ENCODE measurements at places on chromosomes 13 and 19.
A peak's percentile ranks its signal among the peaks of the same experiment; 100 is the strongest.

DNA sequence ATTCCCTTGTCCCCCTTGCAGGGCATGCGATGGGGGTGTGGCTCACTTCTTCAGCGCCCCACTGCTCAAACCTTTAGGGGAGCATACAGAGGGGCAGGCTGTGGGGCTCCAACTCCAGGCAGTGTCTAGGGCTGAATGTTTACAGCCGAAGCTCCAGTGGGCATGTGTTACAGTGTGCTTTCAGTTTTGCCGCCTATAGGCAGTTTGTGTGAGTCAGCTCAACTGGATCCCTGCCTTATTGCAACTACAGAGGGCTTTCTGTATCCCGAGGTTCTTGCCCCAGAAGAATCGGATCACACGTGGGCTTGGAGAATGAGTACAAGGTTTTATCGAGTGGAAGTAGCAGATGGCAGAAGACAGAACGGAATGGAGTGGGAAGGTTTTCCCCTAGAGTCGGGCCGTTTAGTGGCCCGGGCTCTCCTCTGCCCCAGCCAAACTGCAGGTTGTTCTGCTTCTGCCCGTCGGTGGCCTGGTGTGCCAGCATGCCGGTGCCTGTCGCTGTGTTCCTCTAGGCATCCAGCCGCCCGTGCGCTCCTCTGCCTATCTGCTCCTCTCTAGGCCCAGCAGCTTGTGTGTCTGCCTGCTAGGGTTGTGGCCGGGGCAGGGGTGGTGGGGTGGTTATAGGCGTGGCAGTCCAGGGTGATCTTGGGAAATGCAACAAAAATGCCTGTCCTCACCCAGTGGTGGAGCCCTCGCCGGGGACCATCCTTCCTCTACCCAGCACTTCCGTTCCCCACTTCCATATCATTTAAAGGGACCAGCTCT lies 435.9 kb upstream of the SGCG start:
- no peak for DNase-seq

- no peak for DNase-seq
Observed at GRCh38 chr19:32173836-32174235, 171.6 kb upstream of the ZNF507 start.

- no peak for DNase-seq
Observed at GRCh38 chr13:58908019-58908679, 1255.6 kb downstream of the DIAPH3 start.

- DNase-seq = no peak
Observed at GRCh38 chr19:2774953-2775555, 8.0 kb downstream of the SGTA start.

DNA sequence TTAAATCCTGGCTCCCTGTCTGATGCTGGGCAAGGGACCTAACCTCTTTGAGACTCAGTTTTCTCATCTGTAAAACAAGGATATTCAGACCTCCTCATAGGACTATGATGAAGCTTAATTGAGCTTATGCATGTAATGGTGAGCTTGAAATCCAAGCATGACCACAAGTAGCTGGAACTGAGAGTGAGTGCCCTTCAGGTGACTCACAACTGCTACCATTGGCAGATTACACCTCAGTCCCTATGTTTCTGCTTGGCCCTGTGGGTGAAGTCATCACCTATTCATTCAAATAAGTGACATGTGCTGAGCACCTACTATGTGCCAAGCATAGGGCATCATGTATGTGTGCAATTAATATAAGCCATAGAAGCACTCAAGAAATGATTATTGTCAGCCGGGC lies 25.7 kb downstream of the NOVA2 start:
- DNase-seq = no peak

GRCh38 chr19:48573163-48573505 lies 21.2 kb downstream of the SULT2B1 start:
- DNase-seq = no peak

DNA sequence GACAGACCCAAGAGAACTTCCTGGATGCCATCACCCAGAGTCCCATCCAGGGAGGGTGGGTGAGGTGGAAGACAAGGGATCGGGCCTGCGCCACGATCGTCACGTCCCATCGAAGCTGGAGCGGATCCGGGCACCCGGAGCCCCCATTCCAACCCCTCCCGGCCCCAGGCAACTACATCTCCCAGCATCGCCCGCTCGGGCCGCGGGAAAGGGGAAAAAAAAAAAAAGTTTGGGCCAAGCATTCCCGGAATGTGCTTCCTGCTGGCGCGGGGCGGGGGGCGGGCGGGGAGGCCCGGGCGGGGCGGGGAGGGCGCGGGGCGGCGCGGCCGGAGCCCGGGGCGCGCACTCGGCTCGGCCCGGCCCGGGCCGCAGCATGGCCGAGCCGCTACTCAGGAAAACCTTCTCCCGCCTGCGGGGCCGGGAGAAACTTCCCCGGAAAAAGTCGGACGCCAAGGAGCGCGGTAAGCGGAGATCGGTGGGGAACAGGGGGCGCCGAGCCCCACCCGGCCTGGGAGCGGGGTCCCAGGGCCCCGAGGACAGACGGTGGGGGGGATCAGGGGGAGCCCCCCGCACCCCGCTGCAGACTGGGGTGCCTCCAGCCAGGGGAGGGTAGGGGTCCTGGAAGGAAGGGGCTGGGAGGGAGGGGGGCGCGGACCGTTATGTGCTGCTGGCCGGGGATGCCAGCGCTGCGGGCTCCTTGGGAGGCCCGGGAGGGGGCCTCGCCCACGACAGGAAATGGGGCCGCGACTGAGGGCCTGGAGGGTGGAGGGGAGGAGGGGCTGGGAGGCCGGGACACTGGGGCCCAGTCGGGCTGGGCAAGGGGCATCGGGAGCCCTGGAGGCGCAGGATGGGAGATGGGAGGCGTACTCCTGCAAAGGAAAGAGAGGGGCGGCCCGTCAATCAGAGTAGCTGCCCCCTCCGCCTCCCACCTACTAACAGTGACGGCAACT lies at the start of gene SYDE1:
Gene SYDE1 (plus strand): TSS at position 341 of the 950 bp plus-strand sequence. CDS start 33 bp downstream, at position 374.
- DNase-seq = no peak

GRCh38 chr19:8635422-8635821 lies 5.0 kb downstream of the NFILZ start:
- no peak for DNase-seq

- DNase-seq = no peak
Observed at GRCh38 chr13:40505196-40505595, 161.2 kb downstream of the FOXO1 start.

- DNase-seq = peak; percentile 40
Observed at GRCh38 chr19:47111006-47111621, 2.5 kb downstream of the ZC3H4 start.

DNA sequence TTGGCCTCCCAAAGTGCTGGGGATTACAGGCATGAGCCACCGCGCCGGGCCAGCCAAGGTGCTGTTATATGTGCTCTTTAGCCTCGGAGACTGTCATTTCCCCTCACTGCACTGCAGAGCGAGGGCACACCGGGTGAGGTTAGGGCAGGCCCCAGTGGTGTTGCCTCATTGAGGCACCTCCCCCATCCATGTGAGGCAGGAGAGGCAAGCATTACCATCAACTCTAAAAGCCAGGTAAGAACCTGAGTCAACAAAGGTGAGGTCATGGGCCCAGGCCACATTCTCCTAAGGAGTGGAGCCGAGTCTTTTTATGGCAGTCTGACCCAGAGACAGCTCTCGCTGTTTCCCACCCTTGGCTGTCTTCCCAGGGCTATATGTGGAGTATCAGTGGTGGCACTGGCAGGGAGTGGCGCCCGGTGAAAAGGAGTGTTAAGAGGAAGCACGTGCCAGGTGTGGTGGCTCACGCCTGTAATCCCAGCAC lies 10.9 kb downstream of the B3GNT8 start:
- no peak for DNase-seq

DNA sequence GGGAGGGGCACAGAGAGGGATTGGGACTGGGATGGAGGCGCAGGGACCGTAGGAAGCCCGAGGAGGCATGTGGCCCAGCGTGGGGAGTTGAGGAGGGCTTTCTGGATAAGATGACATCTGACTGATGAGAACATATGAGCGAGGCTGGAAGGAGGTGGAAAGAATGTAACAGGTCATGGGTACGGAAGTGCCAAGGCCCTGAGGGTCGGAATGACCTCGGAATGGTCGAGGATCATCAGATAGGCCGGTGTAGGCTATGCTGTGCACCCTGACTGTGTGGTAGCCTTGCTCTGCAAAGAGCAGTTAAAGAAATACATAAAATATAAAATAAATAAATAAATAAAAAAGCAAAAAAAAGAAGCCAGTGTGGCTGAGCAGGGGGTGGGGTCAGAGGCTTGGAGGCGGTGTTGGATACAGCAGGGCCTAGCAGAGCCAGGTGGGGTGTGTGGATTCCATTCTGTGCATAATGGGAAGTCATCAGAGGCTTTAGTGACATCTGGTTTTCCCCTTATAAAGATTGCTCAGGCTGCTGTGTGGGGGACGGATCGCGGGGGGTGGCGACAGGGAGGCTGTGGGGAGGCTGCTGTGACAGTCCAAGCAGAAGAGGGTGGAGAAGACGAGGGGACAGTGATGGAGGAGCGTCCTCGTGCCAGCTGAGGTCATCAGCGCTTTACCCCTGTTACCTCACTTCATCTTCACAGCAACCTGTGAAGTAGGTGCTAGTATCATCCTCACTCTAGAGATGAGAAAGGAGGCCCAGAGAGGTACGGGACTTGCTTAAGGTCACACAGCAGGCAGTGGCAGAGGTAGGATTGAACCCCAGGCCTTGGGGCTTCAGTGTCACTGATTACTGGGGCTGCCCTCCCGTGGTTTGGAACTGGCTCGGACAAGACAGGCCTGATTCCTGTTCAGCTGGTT lies 5.0 kb downstream of the PAK4 start:
- no peak for DNase-seq

DNA sequence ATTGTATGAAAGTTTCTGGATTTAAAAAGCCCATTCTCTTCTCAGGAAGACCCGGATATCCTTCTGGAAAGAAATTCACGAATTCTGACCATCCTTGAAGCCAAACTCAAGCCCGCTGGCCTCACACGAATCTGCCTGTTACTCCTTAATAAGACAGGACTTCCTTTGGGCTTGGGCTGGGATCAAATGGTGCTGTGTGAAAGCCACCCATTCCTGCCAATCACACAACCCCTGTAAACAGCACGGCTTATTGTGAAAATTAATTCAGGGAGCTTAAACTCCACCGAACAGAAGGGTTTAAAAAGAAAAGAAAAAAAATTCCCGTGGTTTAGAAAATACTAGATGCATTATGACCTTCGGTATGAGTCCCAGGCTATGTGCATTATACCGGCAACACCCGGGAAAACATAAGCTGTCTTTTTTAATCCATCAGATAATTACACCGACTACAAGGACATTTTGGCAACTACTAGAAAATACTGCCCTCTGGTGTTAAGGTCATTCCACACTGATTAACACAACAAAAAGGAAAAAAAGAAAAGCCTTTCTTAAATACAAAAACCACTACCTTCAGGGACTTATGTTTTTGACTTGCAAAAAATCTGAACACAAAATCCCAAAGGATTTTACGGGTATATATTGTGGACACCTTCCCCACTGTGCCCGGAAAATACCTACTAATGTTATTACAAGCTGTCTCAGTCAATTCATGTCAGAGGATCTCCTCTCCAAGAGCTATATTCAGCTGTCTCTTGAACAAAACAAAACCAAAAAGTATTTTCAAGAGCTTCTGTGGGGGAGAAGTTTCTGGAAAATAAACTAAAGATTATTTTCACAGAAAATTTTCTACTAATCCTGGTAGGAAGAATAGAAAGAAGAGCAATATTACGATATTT lies 76.0 kb upstream of the LSM14A start:
- no peak for DNase-seq

- DNase-seq = no peak
Observed at GRCh38 chr13:77042566-77043177, 15.7 kb upstream of the FBXL3 start.

- no peak for DNase-seq
Observed at GRCh38 chr13:65063753-65064152, 2166.4 kb downstream of the PCDH9 start.

- no peak for DNase-seq
Observed at GRCh38 chr13:25816239-25816638, 235.6 kb downstream of the SHISA2 start.

- no peak for DNase-seq
Observed at GRCh38 chr19:14718522-14719116, 28.8 kb downstream of the ZNF333 start.

- no peak for DNase-seq
Observed at GRCh38 chr19:13899393-13899792, 6.5 kb downstream of the BRME1 start.

DNA sequence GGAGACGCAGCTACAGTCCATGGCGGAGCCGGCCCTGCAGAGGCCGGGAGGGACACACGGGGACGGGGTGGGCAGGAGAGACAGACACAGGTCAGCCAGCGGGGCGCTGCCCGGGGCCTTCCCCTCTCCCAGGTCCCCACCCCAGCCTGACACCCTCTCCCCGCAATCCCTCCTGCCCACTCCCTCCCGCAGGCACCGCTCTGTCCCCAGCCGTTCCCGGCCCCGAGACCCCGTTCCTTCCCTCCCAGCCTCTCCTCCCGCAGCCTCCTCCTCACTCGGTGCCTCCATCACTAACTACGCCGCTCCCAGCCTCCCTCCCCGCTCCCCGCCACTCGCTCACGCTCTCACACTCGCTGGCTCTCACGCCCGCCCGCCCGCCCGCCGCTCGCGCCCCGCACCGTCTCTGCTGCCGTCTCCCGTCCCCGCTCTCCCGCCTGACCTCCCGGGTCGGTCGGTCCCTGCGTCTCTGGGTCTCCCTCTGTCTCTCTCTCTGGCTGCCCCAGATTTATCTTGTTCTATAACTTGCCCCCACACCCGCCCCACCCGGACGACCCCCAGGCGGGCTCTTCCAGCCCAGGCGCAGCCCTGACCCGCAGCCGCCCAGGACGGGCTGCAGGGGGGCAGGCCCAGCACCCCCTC lies 15.2 kb downstream of the ERFL start:
- no peak for DNase-seq

DNA sequence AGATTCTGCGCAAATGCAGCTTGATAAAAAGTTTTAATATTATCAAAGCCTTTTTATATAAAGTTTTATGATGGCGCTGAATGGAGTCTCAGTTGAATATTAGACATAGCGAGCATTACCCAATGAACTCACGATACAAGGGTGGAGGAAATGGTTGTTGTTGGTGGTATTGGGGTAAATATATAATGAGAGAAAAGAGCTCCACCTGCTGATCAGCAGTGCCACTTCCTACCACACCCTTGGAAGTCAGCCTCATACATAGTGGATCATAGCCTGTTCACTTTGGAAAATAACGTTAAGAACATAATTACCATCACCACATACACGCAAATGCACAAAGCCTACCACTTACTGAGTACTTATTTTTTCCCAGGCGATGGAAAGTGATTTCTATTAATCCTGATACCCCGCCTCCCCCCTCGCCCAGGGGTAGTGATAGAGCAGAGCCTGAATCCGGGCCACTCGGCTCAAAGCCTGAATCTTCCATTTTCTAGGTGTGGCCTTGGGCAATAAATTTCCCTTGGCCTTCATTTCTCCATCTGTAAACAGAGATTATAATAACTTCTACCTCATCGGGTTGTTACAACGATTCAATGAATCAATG lies 358.3 kb downstream of the KLF5 start:
- no peak for DNase-seq

- DNase-seq = no peak
Observed at GRCh38 chr13:93430381-93430780, 203.8 kb downstream of the GPC6 start.
